ENCODE measurements at places on chromosomes 6 and 20.

GRCh38 chr20:50305636-50306477 lies 115.2 kb downstream of the CEBPB start:
- DNase-seq, result no peak

GRCh38 chr20:41480054-41480770 lies 113.6 kb upstream of the EMILIN3 start:
- DNase-seq, result no peak

DNA sequence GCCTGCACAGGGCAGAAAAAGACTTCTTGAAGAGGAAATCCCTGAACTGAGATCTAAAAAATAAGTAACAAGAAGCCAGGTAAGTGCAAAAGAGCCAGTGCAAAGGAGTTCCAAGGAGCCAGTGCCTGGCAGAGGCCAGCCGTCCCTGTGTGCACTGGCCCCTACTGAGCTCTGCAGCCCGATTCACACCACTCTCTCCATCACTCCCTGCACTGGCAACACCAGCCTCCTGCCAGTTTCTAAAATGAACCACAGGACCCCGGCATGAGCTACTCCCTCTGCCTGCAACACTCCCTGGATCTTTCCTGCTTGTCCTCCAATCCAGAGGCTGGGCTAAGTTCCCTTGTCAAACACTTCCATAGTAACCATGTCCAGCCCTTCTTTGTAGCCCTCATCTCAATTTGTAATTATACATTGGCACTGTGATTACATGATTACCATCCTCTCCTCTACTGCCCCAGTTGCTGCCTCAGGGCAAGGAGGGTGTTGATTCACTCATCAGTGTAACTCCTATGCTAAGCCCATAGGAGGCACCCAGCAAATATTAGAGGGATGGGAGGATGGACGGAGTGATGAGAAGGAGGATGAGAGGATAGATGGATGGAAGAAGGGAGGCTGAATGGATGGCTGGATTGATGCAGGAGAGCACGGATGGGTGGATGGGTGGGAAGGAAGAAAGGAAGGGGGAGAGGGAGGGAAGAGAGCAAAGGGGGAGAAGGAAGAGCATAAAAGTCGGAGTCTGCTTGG lies 49.3 kb downstream of the SIRPA start:
- no peak for DNase-seq

- DNase-seq, result no peak
Observed at GRCh38 chr6:168637834-168638233, 196.8 kb downstream of the SMOC2 start.

GRCh38 chr20:18323705-18324104 lies 35.4 kb downstream of the ZNF133 start:
- no peak for DNase-seq

GRCh38 chr6:52994839-52995088 lies 320 bp downstream of the GSTA4 start:
- DNase-seq, result no peak

DNA sequence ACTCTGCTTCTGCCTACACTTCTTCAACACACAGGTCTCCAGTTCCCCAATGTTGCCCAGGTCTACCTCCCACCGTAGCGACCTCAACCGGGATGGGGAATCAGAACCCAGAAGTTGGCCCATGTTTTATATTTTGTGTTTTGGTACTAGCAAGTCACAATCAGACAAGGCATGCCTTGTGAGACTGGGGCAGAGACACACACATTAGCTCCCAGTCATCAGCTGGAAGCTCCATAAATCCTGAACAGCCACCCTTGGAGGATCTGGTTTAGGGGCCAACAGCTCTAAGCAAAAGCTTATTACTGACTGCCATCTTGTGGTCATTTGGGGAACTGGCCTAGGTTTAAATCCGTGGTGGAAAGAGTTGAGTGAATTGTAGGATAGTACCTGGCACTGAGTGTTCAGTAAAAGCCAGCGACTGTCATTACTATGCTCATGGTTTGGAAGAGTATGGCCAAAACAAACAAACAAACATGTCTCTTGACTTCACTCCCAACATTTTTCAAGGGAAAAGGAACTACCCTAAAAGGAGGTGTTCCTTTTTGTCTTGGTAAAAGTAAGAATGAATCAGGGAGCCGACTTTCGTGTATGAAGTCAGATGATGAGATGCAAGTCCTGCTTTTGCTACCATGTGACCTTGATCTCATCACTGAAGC lies 40.5 kb downstream of the PIM1 start:
- DNase-seq, result peak; percentile 73

GRCh38 chr6:155078331-155078745 lies 83.2 kb downstream of the TIAM2 start:
- no peak for DNase-seq

GRCh38 chr6:111238464-111239119 lies 151.3 kb downstream of the SLC16A10 start:
- peak; percentile 45 for DNase-seq

- no peak for DNase-seq
Observed at GRCh38 chr6:147035886-147036285, 168.3 kb upstream of the STXBP5 start.
